ENCODE measurements at places on chromosomes 7 and 10. TPM values are rescaled to one million over a fixed set of nuclear protein-coding genes. Genes with fewer than 3 reads are reported as not detected.

- no peak for DNase-seq
These were observed 52.8 kb upstream of the CHST3 start for GRCh38 chr10:71911296-71911953.

DNA sequence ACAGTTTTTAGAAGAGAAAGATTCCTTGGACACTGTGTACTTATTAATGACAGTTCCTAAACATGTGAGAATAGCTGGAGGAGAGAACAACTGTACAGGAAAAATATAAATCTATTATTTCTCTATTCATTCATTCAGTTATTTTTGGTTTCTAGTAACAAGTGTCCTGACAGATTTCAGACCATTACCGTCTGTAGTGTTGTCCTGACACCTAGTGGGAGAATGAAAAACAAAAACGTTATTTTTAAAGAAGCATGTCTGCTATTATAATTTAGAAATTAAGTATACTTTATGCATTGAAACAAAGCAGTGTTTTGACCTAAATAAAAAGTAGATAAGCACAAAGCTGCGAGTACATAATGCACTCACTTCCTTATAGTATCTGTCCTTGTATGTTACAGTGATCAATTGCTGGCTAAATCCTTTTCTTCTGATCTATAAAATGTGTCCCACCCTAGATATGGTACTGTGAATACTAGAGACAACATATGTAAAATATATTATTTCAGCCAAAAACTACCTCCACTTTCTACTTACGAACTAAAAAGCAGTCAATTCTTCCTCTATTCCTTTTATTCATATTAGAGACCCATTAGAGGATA is 575.6 kb downstream of the ARL4A start:
- no peak for DNase-seq

DNA sequence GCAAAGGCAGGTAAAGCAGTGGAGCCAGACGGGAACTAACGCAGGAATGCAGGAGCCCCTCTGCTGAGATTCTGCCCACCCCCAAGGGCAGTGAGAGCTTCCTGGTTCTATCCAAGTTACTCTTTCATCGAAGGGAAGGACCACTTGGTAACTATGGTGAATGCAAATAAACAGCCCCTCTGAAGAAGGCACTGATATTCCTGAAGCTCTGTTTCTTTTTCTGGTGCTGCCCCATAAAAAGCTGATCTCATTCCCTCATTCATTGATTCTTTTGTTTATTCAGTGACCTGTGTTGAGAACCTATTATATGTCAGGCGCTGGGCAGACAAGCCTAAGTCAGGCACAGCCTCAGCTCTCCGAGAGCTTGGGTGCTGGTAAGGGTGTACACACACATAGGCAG is 217.3 kb downstream of the SNX10 start:
- DNase-seq = no peak

- DNase-seq = no peak
These were observed 28.2 kb upstream of the ZCCHC24 start for GRCh38 chr10:79473496-79474095.

Gene CXCL12
- 444 TPM for polyA plus RNA-seq

- no peak for DNase-seq
These were observed 395.5 kb downstream of the SUGCT start for GRCh38 chr7:40530292-40530691.

- DNase-seq = no peak
These were observed 245.5 kb upstream of the PPP2R2D start for GRCh38 chr10:131655101-131655849.

DNA sequence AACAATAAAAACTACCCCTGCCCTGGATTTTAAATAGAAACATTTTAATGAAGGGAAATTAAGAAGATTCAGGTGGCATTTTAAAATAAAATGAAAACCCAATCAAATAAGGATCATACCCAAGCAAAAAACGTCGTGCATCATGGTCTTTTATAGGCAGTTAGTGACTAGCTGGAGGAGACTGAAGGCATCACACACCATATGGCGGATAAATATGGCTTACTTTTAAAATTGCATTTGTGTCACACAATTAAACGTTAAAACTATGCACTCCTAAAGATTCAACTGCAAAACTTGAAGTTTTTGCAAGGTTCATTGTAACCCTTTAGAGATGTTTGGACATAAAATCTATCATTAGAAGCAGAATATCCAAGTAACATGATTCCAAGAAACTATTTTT is 200.1 kb upstream of the NRG3 start:
- no peak for DNase-seq

Gene CPA2
- polyA plus RNA-seq = 0.61 TPM

Gene SLC13A1
- polyA plus RNA-seq = 20.0 TPM

- no peak for DNase-seq
These were observed 524.5 kb downstream of the PARD3 start for GRCh38 chr10:34290412-34291081.

- no peak for DNase-seq
These were observed 123.3 kb downstream of the PTPN20 start for GRCh38 chr10:47034441-47035051.

Gene AKR1C2
- 5.9 TPM for polyA plus RNA-seq

Gene WDR86
- 57.5 TPM for polyA plus RNA-seq

Data from left renal cortex interstitium (tissue), 4 donors.